ENCODE measurements at places on chromosomes 3 and 15.
A peak's percentile ranks its signal among the peaks of the same experiment; 100 is the strongest.

GRCh38 chr3:17233398-17233800, 348.6 kb downstream of the PLCL2 start:
- DNase-seq = peak; percentile 21

GRCh38 chr3:183698318-183698751, 738 bp downstream of the YEATS2 start:
- DNase-seq = no peak

GRCh38 chr15:76752549-76752948, 152.6 kb downstream of the SCAPER start:
- no peak for DNase-seq

GRCh38 chr3:122530164-122530563, 15.4 kb upstream of the KPNA1 start:
- DNase-seq = no peak

DNA sequence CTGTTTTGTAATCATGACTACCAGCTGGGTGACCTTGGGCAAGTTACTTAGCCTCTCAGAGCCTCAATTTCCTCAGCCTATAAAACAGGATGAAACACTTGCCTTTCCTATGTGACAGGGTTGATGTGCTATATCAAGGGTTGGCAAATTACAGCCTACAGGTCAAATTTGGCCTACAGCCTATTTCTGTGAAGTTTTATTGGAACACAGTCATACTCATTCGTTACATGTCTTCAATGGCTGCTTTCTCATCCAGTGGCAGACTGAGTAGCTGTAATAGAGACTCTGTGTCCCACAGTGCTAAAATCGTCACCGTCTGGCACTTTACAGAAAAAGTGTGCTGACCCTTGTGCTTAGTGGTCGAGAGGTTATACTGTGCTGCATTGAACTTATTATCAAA, 16.6 kb downstream of the ABHD6 start:
- DNase-seq = no peak

- DNase-seq = no peak
These were observed 197.1 kb downstream of the EPHB1 start for GRCh38 chr3:134992180-134992579.

Data from activated T-cell treated with anti-CD3 and anti-CD28 coated beads for 4 hours (primary cell).